ENCODE measurements at places on chromosomes 11 and 22.
A peak's percentile ranks its signal among the peaks of the same experiment; 100 is the strongest.

- peak; percentile 14 for DNase-seq
Measured at GRCh38 chr11:1052133-1053011, 15.9 kb upstream of the MUC6 start.

DNA sequence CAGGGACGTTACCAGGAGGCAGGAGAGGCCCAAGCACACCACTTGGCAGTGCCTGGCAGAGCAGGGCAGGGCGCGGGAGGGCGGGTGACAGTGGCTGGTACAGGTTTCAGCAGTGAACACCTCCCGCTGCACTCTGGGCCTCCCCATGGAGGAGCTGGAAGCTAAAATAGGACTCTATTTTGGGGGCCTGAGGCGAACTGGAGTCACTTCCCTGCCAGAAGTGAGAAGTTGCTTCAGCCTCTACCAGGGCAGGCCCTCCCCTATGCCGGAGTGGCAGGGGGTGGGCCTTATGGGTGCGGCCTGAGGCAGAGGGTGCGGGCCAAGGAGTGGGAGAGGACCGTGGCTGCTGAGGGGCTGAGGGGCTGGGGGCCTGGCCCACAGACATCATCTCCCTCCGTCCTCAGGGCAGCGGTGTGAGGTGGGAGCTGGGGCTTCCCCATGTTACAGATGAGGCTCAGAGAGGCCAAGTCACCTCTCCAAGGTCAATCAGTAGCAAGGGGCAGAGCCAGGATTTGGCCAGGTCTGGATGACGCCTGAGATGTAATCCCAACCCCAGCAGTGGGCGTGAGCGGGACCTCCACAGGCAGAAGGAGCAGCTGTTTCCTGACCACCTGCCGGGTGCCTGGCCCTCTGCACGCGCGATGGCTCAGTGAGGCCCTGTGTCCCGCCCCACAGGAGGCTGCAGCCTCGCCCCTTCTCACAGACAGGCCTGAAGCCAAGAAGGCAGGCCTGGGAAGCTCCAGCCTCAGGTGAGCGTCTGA is 39.3 kb downstream of the KCNJ4 start:
- DNase-seq: peak; percentile 14

- DNase-seq: no peak
Measured at GRCh38 chr22:45881524-45881875, 95.5 kb downstream of the WNT7B start.

- DNase-seq: no peak
Measured at GRCh38 chr11:104104664-104105063, 59.3 kb downstream of the PDGFD start.

- DNase-seq: no peak
Measured at GRCh38 chr11:131859538-131860210, 489.3 kb downstream of the NTM start.

DNA sequence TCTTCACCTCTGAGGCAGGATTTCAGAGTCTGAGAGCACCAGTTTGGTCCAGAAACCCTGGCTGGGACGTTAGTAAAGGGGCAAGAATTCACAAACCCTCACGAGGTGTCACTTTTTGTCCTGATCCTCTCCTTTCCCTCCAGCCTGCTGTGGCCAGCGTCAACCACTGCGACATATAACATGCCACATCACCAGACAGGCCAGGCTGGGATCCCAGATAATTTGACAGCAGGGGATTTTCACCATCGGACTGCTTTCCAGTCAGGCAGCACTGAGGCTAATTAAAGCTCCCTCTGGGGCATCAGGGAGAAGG is 36.8 kb upstream of the RBFOX2 start:
- DNase-seq: no peak

GRCh38 chr22:20867179-20868024 is 8.6 kb downstream of the SNAP29 start:
- DNase-seq: no peak

DNA sequence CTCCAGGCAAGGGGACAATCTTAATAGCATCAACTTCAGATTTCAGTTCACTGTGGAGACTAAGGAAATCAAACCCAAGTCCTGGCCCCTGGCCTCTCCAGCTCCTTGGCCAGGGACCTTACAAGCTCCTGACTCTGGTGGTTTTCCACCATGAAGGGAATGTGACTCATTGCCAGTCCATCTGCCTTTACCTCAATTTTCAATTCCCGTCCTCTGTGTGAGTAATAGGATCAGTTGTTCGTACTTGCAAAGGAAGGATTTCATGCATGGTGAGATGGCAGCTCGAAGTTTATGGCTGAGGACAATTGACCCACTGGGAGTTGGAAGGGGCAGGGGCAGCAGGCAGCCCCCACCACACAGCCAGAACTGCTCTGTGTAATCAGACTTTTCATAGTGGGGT is 42.5 kb downstream of the INSC start:
- no peak for DNase-seq

- DNase-seq: no peak
Measured at GRCh38 chr22:29044657-29045176, 16.9 kb downstream of the C22orf31 start.

- no peak for DNase-seq
Measured at GRCh38 chr11:65744026-65744698, 23.6 kb upstream of the RNASEH2C start.

DNA sequence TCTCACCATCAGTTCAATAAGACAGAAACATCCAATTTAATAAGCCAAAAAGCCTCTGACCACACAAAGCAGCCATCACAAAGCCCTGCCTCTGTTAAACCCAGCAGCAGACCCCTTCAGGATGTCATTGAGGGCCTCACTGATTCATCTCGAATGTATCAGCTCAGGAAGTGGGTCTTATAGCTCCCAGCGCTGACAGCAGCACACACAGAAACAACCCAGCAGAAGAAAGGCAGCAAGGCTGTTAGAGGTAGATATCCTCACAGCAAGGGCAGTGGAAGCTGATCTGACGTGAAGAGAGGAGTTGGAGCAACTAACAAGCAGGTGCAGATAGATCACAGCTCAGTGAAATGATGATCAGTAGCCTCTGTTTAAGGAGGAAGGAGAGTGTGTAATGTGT is 86.2 kb upstream of the NCAM1 start:
- DNase-seq: no peak

DNA sequence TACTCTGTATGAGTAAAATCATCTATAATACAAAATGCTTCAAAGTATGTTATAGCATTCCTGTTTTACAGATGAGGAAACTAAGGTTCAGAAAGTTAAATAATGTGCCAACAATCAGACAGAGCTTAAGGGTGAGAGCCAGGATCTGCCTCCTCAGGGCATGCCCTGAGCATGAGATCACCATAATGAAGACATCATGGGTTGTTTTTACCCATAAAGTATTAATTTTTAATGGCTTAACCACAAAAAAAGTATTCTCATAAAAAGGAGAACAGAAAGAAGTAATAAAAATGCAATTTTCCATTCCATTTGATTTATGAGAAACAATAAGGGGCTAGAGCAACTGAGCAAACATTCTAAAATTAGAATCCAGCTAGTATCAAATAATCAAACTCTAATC is 534.3 kb upstream of the ARHGAP42 start:
- DNase-seq: no peak

DNA sequence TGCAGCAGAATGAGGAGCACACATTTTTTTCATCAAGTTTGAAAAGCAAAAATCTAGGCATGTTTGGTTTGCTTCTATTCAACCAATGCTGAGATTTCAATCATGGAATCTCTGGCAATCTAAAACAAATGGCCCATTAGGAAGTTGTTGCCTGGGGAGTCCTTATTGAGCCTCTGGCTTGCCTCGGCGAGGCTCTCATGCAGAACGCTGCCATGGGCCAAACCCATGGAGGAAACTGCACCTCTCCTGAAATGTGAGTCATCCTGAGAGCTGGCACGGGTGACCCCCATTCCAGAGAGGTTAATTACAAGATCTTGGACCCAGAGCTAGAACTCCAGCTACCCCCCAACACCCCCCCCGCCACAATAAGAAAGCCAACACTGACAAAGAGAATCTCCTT is 80.7 kb downstream of the MN1 start:
- DNase-seq: no peak

DNA sequence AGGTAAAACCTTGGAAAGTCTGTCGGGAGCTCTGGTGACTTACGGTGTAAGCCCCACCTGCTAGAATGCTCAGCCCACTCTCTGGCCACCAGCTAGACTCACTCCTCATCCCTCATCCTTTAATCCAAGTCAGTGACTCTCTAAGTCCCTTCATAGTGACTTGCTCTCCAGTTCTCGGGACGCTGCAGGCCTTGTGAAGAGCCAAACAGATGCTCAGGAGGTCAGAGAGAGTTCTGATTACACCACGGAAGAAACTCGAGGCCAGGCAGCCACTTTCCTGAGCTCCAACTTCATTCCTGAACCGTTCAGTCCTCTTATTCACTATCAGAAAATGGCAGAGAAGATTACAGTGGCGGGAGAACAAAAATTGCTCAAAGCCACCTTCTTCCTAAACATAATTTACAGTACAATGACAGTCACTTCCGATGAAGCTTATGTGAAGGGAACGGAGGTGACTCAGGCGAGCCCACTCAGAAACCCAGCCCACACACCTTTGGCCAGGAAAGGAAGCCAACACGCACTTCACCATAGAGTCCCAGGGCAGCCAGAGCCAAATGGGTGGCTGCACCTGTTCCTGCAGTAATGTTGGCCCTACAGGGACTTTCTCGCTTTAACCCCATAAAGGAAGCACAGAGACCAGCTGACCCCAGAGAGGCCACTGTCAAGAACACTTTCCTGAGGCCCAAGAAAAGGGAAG is 100.4 kb downstream of the GALNT18 start:
- DNase-seq: no peak

DNA sequence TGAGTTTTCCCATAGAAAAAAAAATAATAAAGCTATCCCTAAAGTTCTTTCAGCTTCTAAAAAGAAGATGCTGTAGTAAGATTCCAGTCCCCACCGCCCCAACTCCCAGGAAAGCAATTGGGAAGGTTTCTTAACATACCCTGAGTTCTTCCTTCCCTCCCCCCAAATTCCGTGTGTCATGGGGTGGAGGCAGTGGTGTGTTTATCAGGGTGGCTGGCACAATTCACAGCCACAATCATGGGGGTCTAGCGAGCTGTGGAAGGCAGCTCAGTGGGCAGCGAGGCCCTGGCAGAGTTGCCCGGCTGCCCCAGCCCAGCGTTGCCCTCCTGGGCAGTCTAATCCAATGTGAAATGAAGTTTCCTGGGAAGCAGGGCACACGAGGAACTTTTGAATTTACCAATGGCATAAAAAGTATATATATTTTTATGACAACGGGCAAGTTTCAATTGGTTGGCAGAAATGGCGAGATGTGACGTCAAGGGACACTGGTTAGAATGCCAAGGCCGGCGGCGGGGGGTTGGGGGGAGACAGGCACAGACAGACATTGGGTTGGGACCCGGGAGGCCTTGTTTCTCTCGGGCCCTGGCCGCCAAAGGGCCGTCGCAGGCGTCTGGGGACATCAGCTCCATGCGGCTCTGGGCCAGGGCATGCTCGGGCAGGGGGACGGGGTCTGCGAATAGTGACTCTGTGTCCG is 80.7 kb upstream of the PPARA start:
- peak; percentile 20 for DNase-seq

DNA sequence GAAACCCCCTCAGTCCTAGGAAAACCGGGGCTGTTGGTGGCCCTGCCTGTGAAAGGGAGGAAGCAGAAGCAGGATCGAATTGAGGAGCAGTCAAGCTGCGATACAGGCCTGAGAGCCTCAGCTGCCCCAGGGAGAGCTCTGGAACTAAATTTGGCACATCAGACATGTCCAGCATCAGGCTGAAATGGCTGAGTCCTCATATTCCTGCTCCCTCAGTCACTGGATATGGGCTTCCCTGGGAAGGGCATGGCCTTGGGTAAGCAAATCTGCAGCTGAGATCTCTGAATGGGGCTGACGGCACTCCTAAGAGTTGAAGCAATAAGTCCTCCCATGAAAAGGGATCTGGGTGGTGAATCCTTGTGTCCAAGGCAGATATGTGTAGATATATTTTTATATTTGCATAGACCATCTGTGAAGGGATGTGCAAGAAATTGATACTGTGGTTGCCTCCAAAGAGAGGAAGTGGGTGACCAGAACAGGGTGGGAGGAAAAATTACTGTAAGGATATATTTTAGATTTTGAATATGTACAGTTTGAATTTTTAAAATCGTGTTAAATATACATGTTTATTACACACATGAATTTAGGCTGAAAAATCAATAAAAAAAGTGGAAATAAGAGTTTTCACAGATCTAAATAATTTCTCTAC is 45.5 kb downstream of the APIP start:
- DNase-seq: no peak

- DNase-seq: peak; percentile 72
Measured at GRCh38 chr11:122628810-122629555, 26.5 kb upstream of the UBASH3B start.

DNA sequence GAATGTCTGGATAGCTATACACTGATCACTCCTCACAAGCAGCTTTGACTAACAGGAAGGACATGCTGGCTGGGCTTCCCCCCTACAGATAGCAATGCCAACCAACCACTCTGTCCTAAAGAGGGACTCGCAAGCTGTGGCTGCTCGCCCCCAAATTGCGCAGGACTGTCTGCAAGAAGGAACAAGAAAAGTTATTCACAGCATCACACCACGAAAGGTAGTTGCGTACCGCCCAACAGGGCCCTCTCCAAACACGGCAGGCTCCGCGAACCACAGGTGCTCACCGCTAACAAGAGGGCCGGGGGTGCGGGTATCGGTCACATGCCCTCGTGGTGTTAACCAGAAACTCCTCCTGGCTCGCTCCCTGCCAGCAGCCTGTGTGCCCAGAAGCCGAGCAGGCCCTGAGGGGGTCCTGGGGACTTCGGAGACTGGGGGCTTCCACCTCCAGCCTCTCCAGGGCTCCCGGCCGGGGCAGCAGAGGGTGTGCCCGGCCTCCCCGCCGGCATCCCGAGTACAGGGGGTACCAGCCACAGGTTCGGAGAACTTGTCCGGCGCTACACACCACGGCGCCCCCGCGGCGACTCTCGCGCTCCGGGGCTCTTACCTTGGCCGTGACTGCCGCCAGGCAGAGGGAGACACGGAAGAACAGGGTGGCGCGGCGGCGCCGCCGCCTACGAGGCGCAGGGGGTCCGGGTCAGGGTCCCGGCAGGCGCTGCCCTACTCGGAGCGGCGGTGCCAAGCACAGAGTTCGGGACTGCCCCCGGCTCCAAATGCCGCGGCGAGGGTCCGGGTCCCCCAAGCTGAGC is 682 bp downstream of the LARGE1 start:
- DNase-seq: no peak

GRCh38 chr11:122670131-122670530 is 14.6 kb downstream of the UBASH3B start:
- DNase-seq: no peak

- DNase-seq: no peak
Measured at GRCh38 chr22:39114112-39114511, 17.1 kb downstream of the APOBEC3H start.

DNA sequence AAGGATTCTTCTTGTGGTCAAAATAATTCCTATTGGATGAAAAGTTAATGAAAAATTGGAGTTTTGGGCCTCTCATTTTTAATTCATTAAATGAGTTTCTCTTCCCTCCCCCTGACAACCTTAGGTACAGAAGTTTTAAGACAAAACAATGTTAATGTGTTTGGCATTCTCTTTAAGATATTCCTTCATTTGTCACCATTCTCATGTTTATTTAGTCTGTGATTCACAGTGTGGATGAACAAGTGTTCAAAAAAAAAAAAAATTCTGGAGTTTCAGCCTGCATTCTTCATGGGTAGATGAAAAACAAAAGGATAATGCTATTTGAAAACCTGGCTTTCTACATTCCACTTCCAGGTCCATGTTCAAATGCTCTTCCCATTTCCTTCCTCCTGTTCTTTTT is 172.6 kb upstream of the LUZP2 start:
- DNase-seq: no peak

- DNase-seq: no peak
Measured at GRCh38 chr22:44211946-44212930, 31.5 kb downstream of the PARVG start.

GRCh38 chr11:67668192-67668551 is 6.3 kb downstream of the ALDH3B2 start:
- no peak for DNase-seq
